ENCODE measurements at places on chromosomes 2 and 18.

- no peak for DNase-seq
Measured at GRCh38 chr2:84327645-84328249, 131.3 kb downstream of the SUCLG1 start.

GRCh38 chr2:66698091-66698490 lies 263.2 kb downstream of the MEIS1 start:
- DNase-seq: no peak

DNA sequence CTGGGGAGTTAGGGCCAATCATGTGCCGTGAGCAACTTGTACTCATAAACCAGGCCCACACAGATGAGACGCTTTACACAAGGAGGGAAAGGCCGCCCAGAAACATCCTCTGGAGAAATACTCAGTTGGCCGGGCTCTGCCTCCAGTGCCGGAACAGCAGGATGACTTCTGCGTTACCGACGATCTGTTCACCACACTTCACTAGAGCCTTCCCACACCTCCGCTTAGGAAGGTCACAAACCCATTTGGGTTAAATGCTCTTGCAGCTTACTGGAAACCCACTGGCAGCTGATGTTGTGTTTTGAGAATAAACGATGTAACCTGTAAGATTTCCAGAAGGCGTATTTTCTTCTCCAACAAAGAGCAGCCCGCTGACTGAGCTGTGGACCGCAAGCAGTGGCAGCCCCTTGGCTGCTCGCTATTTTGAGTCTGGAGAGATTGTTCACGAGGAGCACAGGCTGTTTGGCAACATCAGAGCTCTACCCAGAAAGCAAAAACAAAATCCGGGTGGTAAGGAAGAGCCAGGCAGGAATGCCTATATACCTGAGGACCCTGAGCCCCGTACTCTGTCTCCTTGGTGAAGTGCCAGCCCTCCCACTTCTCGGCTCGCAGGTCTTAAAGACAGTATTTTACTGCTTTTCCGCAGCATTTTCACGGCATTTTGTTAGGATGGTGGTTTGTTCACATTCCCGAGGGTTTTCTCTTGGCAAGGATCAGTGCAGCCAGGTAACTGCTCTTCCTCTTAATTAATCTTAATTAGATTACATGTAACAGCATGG lies 44.0 kb downstream of the COLEC12 start:
- DNase-seq: no peak

GRCh38 chr2:10086950-10087349 lies 6.7 kb upstream of the CYS1 start:
- DNase-seq: no peak

GRCh38 chr2:27566628-27567027 lies 16.2 kb upstream of the ZNF512 start:
- no peak for DNase-seq

GRCh38 chr2:49577041-49577440 lies 422.7 kb upstream of the FSHR start:
- no peak for DNase-seq

DNA sequence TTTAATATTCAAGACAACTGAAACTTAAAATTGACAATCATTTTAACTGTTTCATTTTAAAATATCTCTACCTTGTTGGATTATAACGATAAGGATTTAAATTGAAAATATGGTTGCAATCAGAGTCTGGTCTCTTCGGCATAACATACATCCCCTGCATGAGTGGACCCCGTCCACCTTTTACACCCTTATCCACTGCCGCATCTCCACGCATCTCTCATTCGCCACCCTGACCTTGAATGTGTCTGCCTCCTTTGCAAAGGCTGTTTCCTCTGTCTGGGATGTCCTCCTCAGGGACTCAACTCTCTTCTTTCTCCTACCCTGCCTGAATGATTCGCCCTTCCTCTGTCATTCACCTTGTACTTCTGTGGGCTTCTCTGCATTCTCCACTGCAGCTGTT lies 87.6 kb downstream of the SPATS2L start:
- DNase-seq: no peak

GRCh38 chr2:128472789-128473174 lies 154.1 kb upstream of the HS6ST1 start:
- DNase-seq: peak; percentile 6

DNA sequence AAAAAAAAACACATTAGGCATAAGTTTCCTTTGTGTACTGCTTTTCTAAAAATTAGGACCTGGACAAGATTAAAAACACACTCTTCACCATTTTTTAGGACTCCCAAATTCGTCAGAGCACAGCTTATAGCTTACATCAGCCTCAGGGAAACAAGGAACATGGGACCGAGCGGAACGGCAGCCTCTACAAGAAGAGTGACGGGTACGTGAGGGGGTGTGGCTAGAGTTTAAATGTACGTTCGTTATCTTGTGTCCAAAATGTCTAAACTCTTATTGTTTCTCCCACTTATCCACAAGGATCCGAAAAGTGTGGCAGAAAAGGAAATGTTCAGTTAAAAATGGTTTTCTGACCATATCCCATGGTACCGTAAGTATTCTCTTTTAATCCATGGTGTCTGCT lies 78.9 kb downstream of the ITGB1BP1 start:
- no peak for DNase-seq

- DNase-seq: no peak
Measured at GRCh38 chr2:112137516-112138158, 548 bp upstream of the FBLN7 start.

GRCh38 chr2:127700527-127701192 lies 637 bp upstream of the SFT2D3 start:
- no peak for DNase-seq

DNA sequence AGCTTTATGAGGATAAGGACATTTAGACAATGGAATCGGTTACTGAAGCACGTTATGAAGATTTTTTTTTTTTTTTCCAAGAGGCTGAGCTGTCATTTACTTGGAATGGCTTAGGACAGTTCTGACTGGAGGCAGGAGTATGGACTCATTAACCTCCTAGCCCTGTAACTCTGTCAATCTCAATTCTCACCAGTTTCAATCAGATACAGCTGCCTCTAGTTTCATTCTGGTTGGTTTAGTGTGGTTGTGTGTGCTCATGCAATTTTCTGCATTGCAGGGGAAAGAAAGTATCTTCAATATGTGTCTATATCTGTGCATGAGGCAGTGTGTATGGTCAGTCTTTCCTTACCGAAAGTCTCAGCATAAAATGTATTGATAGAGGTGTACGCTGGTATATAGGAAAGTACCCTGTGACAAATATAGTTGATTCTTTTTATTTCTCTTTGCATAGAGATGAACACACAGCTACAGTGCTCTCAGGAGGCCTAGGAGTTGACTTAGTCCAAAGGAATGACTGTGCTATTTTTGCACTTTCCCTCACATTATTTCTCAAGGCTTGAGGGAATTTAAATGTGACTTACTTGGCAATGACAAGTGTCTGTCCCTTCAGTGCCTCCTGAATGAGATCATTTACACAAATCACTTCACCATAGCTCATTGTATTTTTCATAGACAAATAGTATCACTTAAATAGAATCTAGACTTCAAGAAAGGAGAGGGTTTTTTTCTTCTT lies 50.5 kb upstream of the GRB14 start:
- DNase-seq: no peak

DNA sequence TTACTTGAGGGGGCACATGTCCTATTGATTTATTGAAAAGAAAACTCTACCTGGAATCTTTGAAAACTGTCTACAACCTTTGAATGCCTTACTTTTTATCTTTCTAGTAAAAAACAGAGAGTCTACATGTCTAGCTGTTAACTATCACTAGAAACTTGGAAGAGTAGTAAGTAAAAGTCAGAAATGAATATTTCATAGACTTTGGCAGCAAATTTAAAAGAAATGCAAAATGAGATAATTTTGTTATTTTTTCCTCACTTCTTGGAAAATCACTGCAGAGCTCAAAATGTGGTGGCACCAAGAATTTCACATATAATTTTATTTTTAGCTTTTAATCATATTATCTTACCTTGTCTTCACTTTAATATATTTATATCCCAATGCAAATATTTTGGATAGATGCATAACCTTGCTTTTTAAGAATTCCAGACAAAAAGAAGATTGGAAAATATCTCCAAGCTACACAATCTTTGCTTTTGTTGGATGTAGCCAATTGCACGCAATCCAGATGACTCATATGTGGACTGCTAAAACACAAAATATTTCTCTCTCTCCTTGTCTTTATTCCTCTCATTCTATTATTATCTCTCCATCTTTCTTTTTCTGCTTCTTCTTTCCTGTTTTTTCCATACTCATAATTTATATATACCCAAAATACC lies 92.2 kb upstream of the DSEL start:
- DNase-seq: no peak

DNA sequence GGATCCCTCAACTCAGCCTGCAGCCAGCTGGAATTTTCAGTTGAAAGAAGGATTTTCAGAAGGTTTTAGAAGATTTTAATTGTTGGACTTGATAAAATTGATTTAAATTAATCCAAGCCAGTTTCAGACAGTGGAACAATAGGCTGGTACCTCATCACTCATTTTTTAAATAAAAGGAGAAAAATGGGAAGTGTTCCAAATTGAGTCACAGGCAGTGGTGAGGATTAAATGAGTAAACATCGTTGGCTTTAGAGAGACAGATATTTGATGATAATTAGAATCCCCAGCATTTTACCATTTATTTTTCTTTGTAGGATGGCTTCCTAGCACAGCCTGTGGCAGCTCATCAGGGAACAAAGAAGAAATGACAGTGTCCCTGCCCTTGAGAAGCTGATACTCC lies 7.4 kb downstream of the CXCR4 start:
- DNase-seq: no peak

DNA sequence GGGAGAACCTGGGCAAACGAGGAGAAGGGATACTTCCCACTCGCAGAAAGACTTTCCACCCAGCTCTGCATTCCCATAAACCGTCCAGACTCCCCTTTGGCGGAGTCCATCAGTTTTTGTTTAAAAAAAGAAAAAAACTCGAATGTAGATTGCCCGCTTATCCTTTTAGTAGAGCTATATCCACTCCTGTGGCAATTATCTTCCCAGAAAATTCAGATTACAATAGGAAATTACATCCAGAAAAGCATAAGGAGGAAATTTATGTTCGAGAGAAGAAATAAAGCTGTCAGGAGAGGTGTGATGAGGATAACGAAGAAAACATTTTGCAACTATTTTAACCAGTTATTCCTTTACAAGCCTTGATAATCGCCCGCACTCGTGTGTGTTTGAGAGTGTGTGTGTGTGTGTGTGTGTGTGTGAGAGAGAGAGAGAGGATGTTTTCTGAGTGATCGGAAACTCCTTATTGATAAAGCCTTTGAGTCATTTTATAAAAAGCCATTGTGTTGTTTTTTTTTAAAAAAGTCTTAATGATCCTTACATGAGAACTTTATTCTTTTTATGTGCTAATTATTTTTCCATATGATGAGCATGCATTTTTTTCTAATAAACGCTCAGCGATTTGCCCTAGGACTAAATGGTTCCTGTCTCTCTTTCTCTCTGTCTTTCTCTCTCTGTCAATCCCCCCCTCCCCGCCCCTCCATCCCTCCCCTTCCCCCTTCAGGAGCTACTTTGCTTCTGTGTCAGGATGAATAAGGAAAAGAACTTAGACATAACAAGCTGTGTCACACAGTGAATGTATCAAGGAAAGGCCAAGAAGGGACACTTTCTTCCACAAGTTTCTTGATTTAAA lies 1.1 kb upstream of the PPP3R1 start:
- DNase-seq: no peak

- no peak for DNase-seq
Measured at GRCh38 chr18:59813942-59814341, 85.9 kb upstream of the PMAIP1 start.

- DNase-seq: no peak
Measured at GRCh38 chr2:236241181-236242056, 22.8 kb downstream of the ASB18 start.

- DNase-seq: no peak
Measured at GRCh38 chr2:115634578-115634977, 1192.1 kb downstream of the DPP10 start.

GRCh38 chr2:44926957-44927356 lies 14.5 kb upstream of the SIX3 start:
- no peak for DNase-seq

DNA sequence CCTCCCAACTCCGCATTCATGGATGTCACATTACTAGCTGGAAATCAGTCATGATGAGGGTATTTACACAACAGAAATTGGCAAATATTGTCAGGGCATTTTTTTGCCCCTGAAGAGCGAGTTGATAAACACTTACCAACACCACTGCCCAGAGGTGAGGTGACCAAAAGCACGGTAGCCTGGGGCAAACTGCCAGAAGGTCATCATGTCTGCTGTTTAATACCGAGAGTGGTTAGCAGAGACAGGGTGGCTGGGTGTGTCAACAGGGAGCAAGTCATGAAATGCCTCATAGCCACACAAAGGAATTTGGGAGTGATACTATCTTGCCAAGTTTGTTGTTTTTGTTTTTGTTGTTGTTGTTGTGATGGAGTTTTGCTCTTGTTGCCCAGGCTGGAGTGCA lies 37.0 kb upstream of the EPC2 start:
- DNase-seq: no peak

GRCh38 chr2:184728411-184728810 lies 130.1 kb downstream of the ZNF804A start:
- DNase-seq: no peak

DNA sequence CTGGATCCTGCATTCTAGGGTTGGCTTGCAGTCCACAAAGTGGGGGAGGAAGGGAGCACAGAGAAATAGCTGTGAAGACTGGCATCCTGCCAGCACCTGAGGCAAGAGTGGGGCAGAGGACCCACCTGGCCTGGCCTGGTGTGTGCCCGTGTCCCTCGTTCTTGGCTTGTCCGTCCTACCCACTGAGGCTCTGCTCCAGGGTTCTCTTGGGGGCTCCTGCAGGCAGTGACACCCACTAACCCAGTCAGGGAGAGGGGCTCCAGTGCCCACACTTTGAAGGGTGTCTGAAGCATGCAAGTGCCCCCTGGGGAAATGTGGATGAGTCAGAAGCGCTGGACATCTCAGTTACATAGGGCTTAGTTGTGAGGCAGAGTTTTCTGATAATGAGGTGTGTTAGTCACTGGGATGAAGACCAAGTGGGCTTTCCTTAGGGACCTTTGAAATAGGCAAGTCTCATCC lies 79.4 kb downstream of the SLC4A3 start:
- DNase-seq: no peak

Measured in central memory CD8-positive, alpha-beta T cell (primary cell).